OCI-LY7 (cell line): ENCODE measurements at places on chromosomes 4 and X.

DNA sequence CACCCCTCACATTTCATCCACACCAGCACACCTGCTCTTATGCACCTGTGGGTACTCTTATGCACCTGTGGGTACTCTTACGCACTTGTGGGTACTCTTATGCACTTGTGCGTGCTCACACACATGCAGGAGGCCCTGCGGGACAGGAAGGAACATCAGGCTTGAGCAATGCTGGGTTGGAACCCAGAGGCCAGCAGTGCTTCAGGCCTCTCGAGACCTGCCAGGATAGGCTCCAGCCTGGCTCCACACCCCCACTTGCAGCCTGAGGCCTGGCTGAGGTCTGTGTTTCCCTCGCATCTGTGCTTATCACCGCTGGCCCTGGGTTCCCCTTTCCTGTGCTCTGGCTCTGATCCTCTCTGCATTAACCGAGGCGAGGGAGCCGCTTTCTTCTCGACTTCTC, 34.7 kb downstream of the SORCS2 start:
- no peak for DNase-seq

DNA sequence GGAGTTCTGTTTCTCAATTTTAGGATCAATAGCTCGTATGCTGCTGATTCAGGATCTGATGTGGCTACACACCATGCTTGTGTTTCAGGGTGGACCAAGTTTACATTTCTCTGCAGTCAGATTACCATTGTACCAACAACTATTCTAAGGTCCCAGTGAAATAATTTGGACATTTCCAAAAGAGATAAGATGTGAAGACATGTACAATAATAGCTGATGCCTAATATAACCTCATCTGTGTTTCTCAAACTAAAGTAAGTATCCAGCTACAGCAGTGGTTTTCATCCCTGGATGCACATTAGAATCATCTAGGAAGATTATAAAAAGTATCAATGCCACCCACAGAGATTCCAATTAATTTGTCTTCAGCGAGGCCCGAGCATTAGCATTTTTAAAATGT, 209.7 kb downstream of the ANTXR2 start:
- no peak for DNase-seq

DNA sequence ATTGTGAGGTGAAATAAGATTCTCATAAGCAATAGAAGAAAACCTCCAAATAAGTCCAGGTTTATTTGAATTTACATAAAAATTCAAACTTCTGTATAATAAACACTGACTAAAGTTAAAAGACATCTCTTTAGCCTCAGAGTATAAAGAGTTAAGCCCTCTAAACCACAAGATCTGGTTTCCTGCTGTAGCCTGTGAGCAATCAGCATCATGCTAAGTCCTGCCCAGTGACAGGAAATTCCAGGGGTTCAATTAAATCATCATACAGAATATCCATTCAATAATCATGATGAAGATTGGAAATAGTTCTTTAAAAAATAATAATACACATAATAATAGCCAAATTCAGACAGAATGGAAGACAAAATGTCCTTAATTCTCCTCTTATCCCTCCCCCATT, 139.2 kb upstream of the DGKK start:
- no peak for DNase-seq

DNA sequence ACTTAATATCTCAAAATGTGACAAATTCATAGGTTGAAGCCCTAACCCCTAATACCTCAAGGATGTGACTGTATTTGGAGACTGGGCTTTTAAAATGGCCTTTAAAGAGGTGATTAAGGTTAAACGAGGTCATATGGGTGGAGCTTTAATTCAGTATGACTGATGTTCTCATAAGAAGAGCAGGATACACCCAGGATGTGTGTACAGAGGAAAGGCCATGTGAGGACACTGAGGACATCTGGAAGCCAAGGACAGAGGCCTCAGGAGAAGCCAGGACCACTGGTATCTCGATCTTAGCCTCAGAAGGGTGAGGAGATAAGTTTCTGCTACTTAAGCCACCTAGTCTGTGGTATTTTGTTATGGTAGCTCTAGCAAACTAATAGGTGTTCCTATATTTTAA, 49.0 kb upstream of the SHISA3 start:
- no peak for DNase-seq
